ENCODE measurements at places on chromosomes 11 and 22.

- no peak for DNase-seq
Observed at GRCh38 chr11:16750417-16750816, 12.0 kb downstream of the C11orf58 start.

DNA sequence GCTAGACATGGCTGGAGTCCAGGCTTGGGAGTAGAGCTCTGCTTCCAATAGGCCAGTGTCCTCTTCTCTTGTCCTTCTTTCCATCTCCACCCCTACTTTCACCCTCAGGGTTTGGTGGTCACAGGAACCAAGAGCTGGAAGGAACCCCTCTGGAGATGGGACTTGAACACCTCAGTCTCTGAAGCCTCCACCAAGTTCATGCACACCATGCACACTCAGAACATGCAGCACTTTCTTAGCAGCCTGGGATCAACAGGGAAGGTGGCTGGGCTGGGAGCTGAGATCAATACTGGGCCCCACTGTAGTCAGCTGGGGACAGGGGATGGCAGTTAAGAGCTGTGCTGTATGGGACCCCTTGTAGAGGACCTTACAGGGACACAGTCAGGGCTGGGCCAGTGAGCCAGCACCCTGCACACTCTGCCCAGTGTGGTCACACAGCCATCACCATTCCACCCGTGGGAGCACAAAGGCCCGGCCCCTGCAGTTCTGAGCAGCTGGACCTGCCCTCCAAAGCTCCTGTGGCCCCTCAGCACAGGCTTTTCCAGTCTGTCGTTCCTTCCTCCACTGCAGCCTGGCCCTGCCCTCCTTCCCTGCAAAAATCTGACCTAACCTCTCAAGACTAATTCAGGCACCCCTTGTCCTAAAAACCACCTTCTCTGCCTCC is 47.7 kb downstream of the GAB4 start:
- no peak for DNase-seq

GRCh38 chr11:36890841-36891240 is 292.8 kb upstream of the RAG2 start:
- no peak for DNase-seq

DNA sequence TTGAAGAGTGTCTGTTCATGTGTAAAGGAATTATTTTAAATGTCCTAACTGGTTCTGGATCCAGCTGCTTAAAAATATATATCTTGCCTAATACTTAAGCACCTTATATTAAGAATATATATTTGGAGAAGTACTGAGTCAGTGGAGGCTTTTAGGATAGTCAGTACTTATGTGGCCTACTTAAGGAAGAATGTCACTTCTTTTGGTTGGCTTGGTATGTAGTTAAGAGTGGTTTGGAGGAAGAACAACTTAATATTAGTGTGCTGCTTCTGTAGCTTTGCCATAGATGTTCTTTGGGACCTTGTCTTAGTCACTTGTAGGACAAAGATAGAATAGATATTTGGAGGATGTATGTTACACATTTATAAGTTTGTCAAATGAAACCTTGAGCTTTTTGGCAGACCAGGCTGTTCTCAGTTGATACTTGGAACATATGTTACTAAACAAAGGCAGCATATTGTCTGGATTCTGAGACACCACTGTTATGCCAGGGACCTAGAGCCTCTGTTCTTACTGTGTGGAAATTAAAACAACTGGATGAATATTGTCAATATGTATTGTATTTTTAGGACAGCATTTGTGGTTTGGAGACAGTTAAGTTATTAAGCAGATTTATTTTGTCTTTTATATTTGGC is 4.9 kb downstream of the HIPK3 start:
- DNase-seq: no peak

GRCh38 chr11:88295028-88295427 is 42.5 kb downstream of the CTSC start:
- DNase-seq: no peak

GRCh38 chr11:128894685-128895084 is 3.5 kb downstream of the KCNJ5 start:
- no peak for DNase-seq

DNA sequence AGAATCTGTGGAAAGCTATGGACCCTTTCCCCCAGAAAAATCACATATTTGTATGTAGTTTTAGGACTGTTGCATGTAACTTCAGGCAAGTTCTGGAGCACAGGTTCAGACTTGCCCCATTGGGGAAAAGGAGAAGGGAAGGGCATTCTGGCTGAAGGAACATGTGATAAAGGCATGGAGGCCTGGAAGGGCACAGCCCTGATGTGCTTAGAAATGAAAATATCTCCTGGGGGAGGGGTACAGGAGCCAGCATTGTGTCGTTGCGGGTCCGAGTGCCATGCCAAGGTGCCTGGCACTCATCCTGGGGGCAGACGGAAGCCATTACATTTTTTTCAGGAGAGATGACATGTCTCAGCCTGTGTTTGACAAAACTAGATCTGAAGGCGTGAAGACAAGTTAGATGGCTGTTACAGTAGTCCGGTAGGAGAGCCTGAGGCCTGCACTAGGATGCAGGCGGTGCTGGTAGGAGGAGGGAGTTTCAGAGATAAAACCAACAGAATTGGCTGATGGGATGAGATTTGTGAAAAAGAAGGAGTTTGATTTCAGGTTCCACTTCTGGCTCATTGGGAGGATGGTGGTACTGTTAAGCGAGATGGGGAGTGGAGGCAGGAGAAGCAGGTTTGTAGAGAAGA is 96.9 kb downstream of the TEAD1 start:
- DNase-seq: no peak

- no peak for DNase-seq
Observed at GRCh38 chr11:73520353-73521061, 77.4 kb downstream of the FAM168A start.

- no peak for DNase-seq
Observed at GRCh38 chr11:10606536-10607208, 38.2 kb upstream of the LYVE1 start.

- DNase-seq: no peak
Observed at GRCh38 chr22:49736538-49736937, 91.1 kb downstream of the BRD1 start.

DNA sequence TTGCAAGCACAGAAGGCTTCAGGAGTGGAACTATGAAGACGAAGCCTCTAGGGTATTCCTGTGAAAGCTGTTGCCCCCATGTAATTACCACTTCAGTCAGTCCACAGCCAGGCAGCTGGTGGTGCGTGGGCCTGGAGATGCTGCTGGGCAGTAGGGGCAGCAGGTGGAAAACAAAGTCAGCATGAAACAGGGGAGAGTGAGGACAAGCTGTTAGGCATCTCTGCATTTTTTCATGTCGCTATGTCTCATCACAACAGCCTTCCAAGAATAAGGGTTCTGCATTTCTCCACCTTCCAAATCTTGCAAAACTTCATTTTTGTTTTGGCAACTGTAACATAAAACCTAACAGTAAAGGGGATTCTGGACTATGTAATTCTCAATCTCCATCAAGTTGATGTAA is 757.5 kb downstream of the NELL1 start:
- no peak for DNase-seq

GRCh38 chr11:839875-840617 is 2.3 kb downstream of the POLR2L start:
- no peak for DNase-seq

DNA sequence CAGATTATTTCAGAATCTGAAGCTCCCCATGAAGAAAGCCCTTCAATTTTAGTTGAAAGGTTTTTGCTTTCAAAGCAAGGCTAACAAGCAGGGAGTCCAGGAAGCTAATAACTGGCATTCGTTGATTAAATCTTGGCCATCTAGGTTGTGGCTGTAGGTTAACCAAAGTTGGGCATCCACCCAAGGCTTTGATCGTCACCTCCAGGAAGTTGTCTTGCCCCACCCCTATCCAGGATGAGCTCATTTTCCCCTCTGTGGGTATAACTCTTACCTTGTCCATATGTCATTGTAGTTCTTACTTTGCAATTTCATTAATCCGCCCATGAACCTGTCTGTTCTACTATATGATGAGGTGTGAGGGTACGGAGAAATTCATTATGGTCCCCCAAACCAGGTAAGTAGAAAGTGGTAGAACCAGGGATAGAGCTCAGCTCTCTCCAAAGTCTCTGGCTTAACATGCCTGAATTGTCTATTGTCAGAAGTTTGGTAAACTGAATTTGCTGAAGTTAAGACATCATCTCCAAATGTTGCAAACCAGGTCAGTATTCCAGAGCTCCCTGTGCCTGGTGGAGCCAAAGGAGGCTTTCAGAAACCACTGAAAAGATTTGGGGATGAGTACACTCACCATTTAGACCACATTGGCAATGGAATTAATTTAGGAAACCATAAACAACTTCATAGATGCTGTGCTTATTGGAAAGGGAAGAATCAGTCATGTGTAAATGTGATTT is 97.1 kb downstream of the CD44 start:
- DNase-seq: peak; percentile 34

GRCh38 chr11:64314805-64315561 is 2.4 kb downstream of the TRMT112 start:
- no peak for DNase-seq

DNA sequence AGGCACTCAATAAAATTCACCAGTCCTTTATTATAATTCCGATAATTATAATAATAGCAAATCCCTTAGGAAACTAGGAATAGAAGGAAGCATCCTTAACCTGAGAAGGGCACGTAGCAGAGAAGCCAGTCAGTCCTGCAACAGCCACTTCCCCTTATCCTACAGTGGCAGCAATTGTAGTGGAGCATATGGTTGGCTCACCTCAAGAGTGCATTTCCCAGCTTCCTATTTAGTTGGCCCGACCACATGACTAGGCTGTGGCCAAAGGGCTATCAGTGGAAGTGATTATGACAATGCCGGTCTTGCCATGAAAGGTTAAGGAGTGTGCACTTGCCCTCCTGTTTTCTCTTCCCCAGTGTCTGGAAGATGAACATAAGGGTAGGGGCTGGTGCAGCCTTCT is 27.0 kb downstream of the TESMIN start:
- DNase-seq: no peak

DNA sequence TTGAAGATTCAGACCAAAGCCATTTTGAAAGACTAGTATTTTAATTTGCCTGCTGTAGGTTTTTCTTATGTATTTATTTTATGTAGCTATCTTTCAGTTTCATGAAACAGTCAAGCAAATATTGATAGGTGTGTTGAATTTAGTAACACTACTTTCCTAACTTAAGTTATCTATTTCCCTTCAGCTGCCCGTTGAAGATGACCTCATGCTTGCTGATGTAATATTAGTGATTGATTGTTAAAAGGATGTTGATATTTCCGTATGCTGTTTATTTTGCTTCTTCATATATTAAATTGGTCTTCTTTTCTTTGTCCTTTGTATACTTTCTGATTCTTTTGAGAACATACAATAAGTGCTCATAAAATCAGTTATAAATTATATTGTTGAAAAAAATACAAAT is 86.8 kb upstream of the CHORDC1 start:
- no peak for DNase-seq

GRCh38 chr11:76676636-76677457 is 6.3 kb upstream of the LRRC32 start:
- DNase-seq: no peak

GRCh38 chr22:46035380-46035741 is 58.4 kb upstream of the WNT7B start:
- no peak for DNase-seq

DNA sequence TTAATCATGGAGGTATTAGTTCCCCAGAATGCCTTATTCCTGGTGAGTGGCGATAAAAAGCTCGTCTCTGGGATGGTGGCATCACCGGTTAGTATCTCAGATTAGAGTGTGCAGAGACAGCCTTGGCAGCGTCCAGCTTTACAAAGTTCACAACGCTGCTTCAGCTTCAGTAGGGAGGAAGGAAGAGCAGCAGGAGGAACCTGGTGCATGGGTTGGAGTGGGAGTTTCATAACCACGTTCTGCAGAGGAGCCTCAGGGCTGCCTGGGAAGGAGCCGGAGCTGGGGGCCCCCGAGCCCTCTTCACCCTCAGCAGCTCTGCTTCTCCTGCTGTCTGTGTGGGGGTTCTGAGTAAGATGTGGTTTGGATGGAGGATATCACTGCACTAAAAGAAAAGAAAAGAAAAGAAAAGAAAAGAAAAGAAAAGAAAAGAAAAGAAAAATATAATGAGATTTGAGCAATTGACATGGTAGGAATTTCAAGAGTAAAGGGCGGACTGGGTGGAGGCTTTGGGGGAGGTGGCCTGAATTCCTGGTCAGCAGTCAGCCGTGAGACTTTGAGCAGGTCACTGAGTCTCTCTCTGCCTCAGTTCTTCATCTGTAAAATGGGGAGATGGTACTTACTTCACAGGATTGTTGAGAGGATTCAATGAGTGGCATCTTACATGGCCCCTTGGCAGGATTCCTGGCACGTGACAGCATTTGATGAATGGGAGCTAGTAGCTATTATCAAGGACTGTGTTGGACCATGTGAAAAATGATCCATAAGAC is 6.5 kb downstream of the ASPHD2 start:
- DNase-seq: no peak
